ENCODE measurements at places on chromosomes 12 and 14. TPM values are rescaled to one million over a fixed set of nuclear protein-coding genes. Genes with fewer than 3 reads are reported as not detected.

Gene GPHB5
- total RNA-seq = not detected

Gene SMCO3
- 0.17 TPM for total RNA-seq

Gene LRRC10
- not detected for total RNA-seq

Gene CPM
- total RNA-seq = 29.8 TPM

Gene GYS2
- total RNA-seq = not detected

Gene APPL2
- 53.8 TPM for total RNA-seq

Gene TAS2R13
- 1.7 TPM for total RNA-seq

Gene LRIG3
- 65.7 TPM for total RNA-seq

Gene CDCA3
- total RNA-seq = 1.5 TPM

Gene C12orf60
- 1.5 TPM for total RNA-seq

Gene BDKRB2
- 43.9 TPM for total RNA-seq

Gene DLGAP5
- 8.1 TPM for total RNA-seq

Gene KANSL2
- total RNA-seq = 51.2 TPM

Gene RNASE3
- not detected for total RNA-seq

Gene YEATS4
- total RNA-seq = 11.3 TPM

Gene LIMA1
- total RNA-seq = 70.6 TPM

Gene ANO2
- total RNA-seq = not detected

Gene SOX5
- total RNA-seq = 16.4 TPM

Gene AJUBA
- total RNA-seq = 57.0 TPM

Gene AGAP2
- total RNA-seq = under 0.01 TPM

Gene LBHD2
- total RNA-seq = not detected

Gene FAM222A
- total RNA-seq = under 0.01 TPM

Gene KLRC4
- not detected for total RNA-seq

Gene CNTN1
- 0.26 TPM for total RNA-seq

Gene GLI1
- 2.0 TPM for total RNA-seq

Gene SLCO1C1
- not detected for total RNA-seq

Gene RNU4-1
- total RNA-seq = under 0.01 TPM

Gene RAB5B
- total RNA-seq = 46.2 TPM

Gene PTPN21
- 9.2 TPM for total RNA-seq

Gene TAS2R50
- 2.3 TPM for total RNA-seq

Gene NR1H4
- not detected for total RNA-seq

Gene CBLN3
- total RNA-seq = 5.3 TPM

Gene SALL2
- 3.5 TPM for total RNA-seq

Gene WIF1
- total RNA-seq = not detected

Gene TAS2R30
- total RNA-seq = 4.0 TPM

Gene GARIN6
- total RNA-seq = not detected

Gene ZDHHC22
- not detected for total RNA-seq

Gene CD4
- 14.4 TPM for total RNA-seq

Gene AQP6
- total RNA-seq = 0.17 TPM

Gene AMIGO2
- 2.3 TPM for total RNA-seq

Gene TMEM132D
- not detected for total RNA-seq

Gene CLEC2D
- total RNA-seq = 5.1 TPM

Gene RPL10L
- not detected for total RNA-seq

Gene FAIM2
- 3.6 TPM for total RNA-seq

Gene CCDC85C
- total RNA-seq = 9.6 TPM

Gene SLC22A17
- 23.1 TPM for total RNA-seq

Data from fibroblast of lung (primary cell).